Effector memory CD8-positive, alpha-beta T cell (primary cell): ENCODE measurements at places on chromosomes 7 and 10.

GRCh38 chr7:25595996-25596395 lies 367.7 kb upstream of the NPVF start:
- H3K27ac ChIP-seq, result no peak overlapping the region
- H3K36me3 ChIP-seq, result peaks cover 4% of the 10 kb centered on the region
- no peak overlapping the region for H3K4me3 ChIP-seq
- no peak for DNase-seq
- H3K27me3 ChIP-seq, result peaks cover 46% of the 10 kb centered on the region

- no peak for DNase-seq
- no peak overlapping the region for H3K27ac ChIP-seq
- no peak overlapping the region for H3K4me3 ChIP-seq
- no peaks in the 10 kb centered on the region for H3K4me1 ChIP-seq
- H3K36me3 ChIP-seq, result no peaks in the 10 kb centered on the region
- no peaks in the 10 kb centered on the region for H3K27me3 ChIP-seq
Measured at GRCh38 chr7:80859272-80859970, 59.4 kb downstream of the SEMA3C start.

- DNase-seq, result no peak
- no peak overlapping the region for H3K4me3 ChIP-seq
- H3K27me3 ChIP-seq, result no peaks in the 10 kb centered on the region
- no peaks in the 10 kb centered on the region for H3K4me1 ChIP-seq
- no peak overlapping the region for H3K27ac ChIP-seq
Measured at GRCh38 chr7:18900803-18901202, 216.6 kb downstream of the TWIST1 start.

DNA sequence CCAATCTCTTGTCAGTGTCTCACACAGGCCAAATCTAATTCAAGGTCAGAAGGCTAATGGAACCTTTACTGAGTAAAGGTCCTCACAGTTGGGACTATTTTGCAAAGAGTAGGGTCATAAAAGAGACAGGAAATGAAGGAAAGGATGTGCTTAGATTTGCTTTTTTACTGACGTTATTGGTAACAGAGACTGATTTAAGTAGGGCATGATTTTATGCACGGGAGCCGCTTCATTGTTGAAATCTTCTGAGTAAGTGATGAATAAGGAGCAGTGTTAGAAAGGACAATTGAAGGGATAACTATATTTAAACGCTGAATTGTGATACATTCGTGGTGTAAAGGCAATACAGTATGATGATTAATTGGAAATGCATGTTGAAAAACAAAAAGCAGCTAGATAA lies 261.5 kb downstream of the MALRD1 start:
- no peaks in the 10 kb centered on the region for H3K4me1 ChIP-seq
- no peaks in the 10 kb centered on the region for H3K36me3 ChIP-seq
- H3K27ac ChIP-seq, result no peak overlapping the region
- H3K4me3 ChIP-seq, result no peak overlapping the region

GRCh38 chr10:80917636-80918035 lies 379.9 kb downstream of the SH2D4B start:
- peaks cover 10% of the 10 kb centered on the region for H3K27me3 ChIP-seq
- DNase-seq, result no peak
- H3K4me1 ChIP-seq, result no peaks in the 10 kb centered on the region
- H3K4me3 ChIP-seq, result no peak overlapping the region

DNA sequence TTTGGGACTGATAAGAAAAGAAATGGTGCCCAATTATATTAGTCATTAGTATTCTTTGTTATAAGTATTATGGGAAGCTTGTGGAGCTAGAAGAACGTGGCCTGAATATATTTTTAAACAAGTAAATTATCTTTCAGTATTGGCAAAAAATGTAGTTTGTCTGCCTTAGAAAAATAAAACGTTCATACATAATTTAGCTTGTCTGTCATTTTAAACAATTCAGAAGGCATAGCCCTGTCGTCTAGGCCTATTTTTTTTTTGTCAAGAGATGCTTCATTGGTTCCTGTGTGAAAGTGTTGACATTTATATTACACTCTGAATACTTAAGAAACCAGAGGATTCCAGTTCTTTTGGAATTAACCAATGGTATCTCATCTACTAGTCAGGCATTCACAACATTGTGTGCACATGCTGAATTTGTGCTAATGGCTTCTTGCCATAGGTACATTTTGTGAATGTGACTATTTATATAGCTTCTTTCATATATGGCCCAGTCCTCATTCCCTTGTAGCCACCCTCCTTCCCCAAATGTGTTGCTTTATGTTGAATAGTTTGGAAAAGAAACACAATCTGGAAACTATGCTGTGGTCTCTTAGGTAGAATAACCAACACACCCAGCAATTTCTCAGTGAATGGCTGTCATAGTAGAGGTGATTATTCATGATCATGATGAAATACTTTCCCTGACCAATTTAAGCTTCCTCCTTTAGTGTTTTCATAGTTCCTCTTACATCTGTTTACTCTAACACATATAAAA lies 435.8 kb downstream of the EXOC4 start:
- no peaks in the 10 kb centered on the region for H3K27me3 ChIP-seq
- H3K27ac ChIP-seq, result no peak overlapping the region
- H3K36me3 ChIP-seq, result no peaks in the 10 kb centered on the region
- no peak for DNase-seq
- H3K4me3 ChIP-seq, result no peak overlapping the region
- peaks cover 3% of the 10 kb centered on the region for H3K4me1 ChIP-seq

GRCh38 chr10:4947635-4948596 lies 15.3 kb upstream of the AKR1C1 start:
- no peak overlapping the region for H3K27ac ChIP-seq
- H3K4me3 ChIP-seq, result no peak overlapping the region
- H3K4me1 ChIP-seq, result no peaks in the 10 kb centered on the region
- H3K36me3 ChIP-seq, result peaks cover 3% of the 10 kb centered on the region
- DNase-seq, result no peak

GRCh38 chr10:23525406-23525805 lies 86.5 kb downstream of the OTUD1 start:
- H3K4me3 ChIP-seq, result no peak overlapping the region
- no peak for DNase-seq
- H3K27ac ChIP-seq, result no peak overlapping the region
- no peaks in the 10 kb centered on the region for H3K4me1 ChIP-seq

- no peak overlapping the region for H3K27ac ChIP-seq
- no peaks in the 10 kb centered on the region for H3K4me1 ChIP-seq
- H3K4me3 ChIP-seq, result no peak overlapping the region
- H3K27me3 ChIP-seq, result no peaks in the 10 kb centered on the region
Measured at GRCh38 chr10:115814542-115814941, 458.5 kb downstream of the GFRA1 start.

DNA sequence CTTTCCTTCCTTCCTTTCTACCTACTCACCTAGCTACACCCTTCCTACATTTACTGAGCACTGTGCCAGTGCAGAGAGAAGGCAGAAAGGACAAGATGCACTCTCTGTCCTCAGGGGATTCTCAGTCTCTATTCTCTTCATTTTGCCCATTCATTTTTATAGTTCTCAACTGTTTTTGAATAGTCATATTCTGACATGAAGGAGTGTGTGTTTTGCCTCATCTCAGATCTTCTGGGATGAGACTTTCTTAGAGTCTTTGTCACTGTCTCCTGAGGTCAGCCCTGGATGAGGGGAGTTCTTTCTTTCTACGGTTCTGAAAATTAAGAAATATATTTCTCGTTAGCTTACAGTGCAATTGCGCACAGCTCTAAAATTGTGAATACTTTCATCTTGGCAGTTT lies 21.3 kb downstream of the CLCN1 start:
- H3K27me3 ChIP-seq, result peaks cover 54% of the 10 kb centered on the region
- H3K4me3 ChIP-seq, result no peak overlapping the region
- H3K27ac ChIP-seq, result no peak overlapping the region
- H3K4me1 ChIP-seq, result no peaks in the 10 kb centered on the region
- no peaks in the 10 kb centered on the region for H3K36me3 ChIP-seq

DNA sequence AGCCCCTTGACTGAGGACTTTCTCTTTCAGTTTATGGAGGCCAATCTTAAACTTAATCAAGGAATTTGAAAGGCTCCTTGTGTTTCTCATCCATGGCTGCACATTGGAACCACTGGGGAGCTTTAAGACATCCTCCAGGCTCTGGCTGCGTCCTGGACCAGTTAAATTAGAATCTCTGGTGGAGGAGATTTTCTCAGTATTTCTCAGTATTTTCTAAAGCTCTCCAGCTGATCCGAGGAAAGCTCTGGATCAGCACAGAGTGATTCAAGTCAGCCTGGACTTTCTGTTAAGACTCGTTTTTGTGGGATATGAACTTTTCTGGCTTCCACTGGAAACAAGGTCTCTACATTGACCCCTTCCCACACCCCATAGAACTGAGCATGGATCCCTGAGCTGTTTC lies 249.8 kb downstream of the STK31 start:
- no peaks in the 10 kb centered on the region for H3K4me1 ChIP-seq
- H3K27ac ChIP-seq, result no peak overlapping the region
- DNase-seq, result no peak
- no peaks in the 10 kb centered on the region for H3K27me3 ChIP-seq
- no peaks in the 10 kb centered on the region for H3K36me3 ChIP-seq
